NCI-H2171 (cell line): ENCODE measurements at places on chromosomes 5 and 9.

DNA sequence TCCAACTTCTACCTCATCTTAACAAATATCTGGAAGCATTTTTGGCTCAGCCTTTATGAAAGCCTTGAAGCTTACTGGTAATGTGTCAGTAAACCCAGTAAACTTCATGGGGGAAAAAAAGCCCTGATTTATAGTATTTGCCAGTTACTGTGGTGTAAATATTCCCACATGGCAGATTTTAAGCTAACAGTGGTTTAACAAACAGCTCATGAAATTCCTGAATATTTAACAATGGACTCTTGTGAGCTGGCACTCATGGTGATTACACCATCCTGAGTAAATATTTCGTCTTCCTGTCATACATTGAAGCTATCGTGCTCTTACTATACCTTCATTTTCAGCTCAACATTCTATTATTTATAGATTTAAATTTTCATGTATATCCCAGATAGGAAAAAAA is 57.0 kb upstream of the ACOT12 start:
- DNase-seq: no peak

DNA sequence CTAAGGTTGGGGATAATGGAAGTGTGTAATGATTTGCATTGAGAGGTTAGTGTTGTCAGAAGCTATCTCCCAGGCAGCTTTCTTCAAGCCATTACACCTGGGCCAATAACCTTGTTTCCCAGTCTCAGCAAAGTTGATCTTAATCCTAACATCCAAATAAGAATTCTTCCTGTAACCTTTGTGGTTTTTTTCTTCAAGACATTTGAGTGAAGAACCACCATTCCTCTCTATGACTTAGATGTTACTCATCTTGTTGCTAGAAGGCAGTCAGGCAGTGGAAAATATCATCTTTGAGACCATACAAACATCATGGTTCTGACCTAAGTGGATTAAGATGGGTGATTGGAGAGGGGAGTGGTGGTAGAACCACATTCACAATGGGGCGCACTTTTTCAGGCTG is 103.5 kb downstream of the NDUFAF2 start:
- DNase-seq: no peak

GRCh38 chr5:6006838-6007314 is 371.5 kb downstream of the MED10 start:
- DNase-seq: no peak

GRCh38 chr5:43231977-43232376 is 40.0 kb downstream of the NIM1K start:
- no peak for DNase-seq

- DNase-seq: no peak
Measured at GRCh38 chr9:129567329-129567728, 53.6 kb downstream of the C9orf50 start.

DNA sequence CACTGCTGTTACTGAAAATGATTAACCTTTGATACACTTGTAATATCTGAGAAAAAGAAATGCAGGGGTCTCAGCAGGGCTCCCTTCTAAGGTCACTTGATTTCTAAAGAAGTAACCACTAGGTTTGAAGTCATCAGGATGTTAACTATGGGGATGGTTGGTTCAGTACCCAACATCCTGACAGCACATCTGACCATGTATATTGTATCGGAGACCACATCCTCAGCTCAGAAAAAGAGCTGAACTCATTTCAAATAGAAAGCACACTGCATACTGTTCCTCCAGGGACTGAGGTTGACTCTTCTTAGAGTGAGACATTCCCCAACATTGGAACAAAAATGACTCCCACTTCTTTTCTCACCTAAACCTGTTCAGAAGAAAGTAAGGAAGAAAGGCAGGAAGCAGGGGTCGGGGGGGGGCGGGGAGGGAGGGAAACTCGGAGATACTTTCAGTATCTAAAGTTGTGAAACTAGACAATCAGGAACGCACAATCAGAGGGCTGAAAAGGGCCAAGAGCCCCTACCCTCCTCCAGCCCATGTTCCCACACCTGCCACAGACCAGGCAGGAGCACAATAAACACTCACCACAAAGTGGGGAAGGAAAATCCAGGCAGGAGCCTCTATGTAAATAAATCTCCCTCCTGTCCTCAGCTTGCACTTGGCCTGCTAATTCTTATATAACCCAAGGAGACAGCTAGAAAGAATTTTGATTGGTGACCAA is 730 bp upstream of the GZMA start:
- no peak for DNase-seq

DNA sequence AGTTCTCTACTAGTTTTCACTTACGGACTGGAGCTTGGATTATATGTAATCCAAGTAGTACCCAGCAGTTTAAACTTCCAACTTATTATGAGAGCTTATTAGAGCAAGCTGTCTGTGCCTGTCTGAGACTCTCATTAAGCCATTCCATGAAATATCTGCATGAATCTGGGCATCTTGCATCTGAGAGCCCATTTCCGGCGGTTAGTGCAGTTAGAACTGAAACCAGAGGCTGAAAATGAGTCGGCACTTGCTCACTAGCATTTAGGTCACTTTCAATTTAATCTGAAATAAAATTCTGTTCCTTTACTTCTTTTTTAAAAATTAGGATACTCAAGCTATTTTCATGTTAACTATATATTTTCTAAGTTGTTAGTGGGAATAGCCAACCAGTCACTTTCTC is 102.2 kb downstream of the MEGF10 start:
- DNase-seq: no peak

GRCh38 chr5:111667128-111667736 is 89.8 kb downstream of the NREP start:
- no peak for DNase-seq

GRCh38 chr9:33375841-33376321 is 26.5 kb downstream of the AQP7 start:
- DNase-seq: no peak

- no peak for DNase-seq
Measured at GRCh38 chr9:122819326-122819725, 9.1 kb downstream of the PDCL start.

DNA sequence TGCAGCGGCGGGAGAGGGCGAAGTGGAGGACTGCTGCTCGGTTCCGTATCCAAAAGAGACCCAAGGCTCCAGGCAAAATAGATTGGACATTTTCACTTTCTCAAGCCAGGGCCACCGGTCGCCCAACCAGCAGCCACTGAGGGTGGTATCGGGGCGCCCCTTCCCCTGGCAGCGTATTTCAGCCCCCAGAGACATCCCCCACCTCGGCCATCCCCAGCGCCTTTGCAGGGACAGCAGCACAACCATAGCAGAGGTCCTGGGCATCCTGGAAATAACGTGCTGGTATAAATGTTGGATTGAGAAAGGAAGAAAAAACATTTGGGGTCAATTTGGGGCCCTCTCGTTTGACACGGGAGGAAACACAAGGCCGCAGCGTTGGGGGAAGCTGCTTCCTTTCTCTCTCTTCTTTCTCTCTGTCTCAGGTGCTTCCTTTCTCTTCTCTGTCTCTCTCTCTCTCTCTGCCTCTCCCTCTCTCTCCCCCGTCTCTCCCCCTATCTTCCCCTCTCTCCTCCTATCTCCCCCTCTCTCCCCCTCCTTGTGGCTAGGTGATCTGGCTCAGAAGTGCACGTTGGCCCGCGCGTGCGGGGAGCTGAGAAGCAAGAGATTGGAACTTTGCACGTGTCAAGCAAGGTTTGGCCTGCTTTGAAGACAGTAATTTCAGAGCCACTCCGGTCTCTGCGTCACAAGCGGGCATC is 624 bp upstream of the RETREG1 start:
- DNase-seq: no peak

- DNase-seq: no peak
Measured at GRCh38 chr5:91018200-91018599, 364.9 kb downstream of the ARRDC3 start.

- DNase-seq: no peak
Measured at GRCh38 chr5:139381837-139382761, 998 bp downstream of the SLC23A1 start.

- DNase-seq: no peak
Measured at GRCh38 chr9:122444041-122444733, 33.5 kb downstream of the OR1J1 start.

DNA sequence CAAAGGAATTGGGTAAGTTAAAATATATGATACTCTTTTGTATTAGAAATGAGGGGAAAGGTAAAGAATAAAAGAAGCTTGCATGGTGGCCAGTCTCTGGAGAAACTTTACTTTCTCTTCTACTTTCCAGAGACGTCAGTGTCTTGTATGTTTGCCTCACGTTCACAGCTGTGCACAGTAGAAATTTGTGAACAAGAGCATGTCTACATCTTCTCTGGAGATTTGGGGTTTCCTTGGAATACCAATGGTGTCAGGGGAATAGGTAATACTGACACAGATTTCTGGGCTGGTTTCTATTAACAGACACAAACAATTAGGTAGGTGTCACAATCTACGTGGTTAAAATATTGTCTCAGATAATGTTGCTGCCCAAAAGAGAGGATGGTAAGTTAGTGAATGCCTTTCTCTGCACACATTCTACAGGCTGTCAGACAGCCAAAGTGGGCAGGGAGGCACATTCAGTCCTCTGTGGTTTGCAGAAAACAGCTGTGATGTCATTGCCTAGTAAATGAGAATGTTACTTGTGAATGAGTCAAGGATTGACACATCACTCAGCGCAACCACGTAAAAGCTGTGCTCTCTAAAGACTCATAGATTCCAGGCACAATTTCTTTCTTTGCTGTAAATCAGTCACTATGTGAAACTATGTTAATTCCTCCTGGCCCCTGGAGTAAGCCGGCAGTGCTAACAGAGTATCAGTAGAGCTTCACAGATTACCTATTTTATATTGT is 397.1 kb downstream of the MAN2A1 start:
- DNase-seq: no peak

GRCh38 chr9:121754655-121755436 is 103.4 kb downstream of the DAB2IP start:
- DNase-seq: no peak

DNA sequence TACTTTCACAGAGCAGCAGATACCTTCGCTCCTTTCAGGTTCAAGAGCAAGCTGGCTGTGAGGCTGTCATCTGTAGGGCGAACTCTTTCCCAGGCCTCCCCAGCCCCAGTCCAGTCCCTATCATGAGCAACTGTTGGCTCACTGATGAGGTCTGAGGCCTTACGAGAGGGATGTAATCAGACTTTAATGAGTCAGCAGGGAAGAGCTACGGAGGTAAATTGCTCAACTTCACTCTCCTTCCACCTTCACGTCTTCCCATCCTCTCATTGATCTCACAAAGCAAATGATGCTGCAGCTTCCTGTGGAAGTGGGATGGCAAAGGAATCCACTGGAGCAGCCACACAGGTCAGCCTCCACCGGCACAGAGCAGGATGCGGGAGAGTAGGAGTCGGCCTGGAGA is 130.7 kb upstream of the TBCA start:
- DNase-seq: no peak

DNA sequence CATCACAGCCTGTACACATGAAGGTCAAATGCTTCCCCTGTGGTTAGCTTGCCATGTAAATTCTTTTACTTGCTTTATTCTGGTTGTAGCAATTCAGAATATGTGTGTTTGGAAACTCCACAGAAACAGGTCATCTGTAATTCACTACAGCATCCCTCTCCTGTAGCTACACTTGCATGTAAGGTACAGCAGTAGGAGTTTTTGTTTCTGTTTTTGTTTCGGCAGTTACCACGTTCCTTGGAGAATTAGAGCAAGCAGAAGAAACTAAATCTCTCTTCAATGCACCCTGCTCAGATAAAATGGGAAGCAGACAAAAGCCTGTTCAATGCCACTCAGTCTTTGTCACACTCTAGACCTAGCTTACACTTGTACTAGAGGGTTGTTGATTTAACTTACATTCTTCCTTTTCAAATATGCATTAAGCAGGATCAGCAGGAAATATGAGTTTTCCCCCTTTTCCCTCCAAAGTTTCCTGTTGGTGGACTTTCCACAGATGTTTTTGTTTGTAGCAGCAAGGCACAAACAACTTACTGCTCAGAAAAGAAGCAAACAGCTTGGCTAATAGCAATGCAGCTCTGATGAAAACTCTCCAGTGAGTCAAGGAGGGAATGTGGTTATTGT is 80.9 kb downstream of the YIPF5 start:
- DNase-seq: no peak

- no peak for DNase-seq
Measured at GRCh38 chr5:132074772-132075718, 1.5 kb downstream of the CSF2 start.

- no peak for DNase-seq
Measured at GRCh38 chr5:80967500-80968181, 7.5 kb downstream of the RASGRF2 start.

DNA sequence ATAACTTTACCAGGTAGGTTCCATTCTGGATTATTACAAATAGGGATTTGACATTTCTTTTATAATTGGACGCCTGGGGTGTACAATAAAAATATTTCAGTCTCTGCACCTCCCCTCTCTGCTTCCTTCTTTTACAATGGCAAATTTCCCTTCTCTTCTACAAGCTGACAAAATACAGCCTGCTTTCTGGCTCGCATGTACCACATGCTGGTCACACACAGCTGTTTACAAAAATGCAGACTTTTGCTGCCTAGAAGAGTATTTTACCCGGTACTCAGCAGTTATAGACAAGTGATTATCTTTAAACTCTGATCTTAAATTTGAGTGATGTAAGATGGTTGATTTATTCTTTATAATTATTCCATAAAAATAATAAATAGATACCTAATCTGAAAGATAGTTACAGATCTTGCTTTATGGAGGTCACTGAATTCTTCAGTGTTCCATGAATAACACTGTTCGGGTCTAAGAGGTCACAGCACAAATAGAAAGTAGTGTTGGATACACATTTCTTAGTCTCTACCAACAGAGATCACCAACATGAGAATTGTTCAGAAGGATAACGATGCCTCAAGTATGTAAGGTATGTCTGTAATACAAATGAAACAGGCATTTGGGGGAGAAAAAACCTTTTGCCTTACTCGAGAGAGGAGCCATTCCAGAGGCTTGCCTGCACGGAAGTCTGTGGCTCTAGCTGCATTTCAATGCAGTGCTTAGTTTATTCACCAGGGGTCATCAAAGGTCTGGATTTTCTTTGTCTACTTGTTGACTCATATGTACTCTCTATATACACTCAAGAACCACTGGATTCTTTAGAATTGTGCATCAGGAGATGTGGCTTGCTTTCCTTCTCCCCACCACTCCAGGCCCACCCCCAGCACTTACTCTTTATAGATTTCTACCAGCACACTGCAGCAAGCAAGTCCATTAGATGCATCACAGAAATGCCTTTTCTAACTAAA is 206.6 kb upstream of the RFX3 start:
- peak; percentile 57 for DNase-seq

DNA sequence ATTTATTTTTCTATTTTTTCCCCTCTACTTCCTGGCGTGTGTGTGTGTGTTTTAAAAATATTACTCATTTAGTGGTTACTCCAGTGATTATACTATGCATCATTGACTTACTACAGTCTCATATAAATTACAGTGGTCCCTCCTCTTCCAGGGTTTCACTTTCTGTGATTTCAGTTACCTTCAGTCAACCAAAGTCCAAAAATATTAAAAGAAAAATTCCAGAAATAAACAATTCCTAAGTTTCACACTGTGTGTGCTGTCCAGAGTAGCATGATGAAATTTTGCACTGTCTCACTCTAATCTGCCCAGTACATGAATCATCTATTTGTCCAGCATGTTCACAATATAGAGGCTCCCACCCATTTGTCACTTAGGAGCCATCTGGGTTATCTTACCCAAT is 47.4 kb upstream of the CCDC112 start:
- no peak for DNase-seq

- DNase-seq: no peak
Measured at GRCh38 chr5:76620166-76620565, 3.0 kb downstream of the F2RL2 start.
